NCI-H446 treated with DMSO at 0.1 percent for 48 hours (cell line): ENCODE measurements at places on chromosomes 11 and 22.

DNA sequence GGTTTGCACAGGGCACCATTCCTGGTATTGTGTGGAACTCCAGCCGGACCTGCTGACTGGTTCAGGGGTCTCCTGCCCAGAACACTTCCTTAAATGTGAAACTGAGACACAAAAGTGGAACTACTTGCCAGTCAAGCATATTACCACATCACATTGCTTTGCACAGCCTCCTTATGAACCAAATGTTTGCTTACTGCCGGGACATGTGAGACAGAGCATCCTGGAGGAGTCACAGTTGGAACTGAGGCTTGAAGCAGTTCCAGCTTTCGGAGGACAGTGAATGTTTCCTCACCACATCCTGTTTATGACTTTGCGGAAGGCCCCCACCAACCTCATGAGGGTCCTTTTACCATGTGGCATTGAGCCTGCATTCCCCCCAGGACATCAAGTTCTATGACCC lies 105.8 kb upstream of the ARHGAP42 start:
- no peak for DNase-seq

- DNase-seq = no peak
Observed at GRCh38 chr11:128690665-128691101, 3.2 kb upstream of the FLI1 start.

GRCh38 chr11:111604392-111605009 lies 2.3 kb downstream of the SIK2 start:
- DNase-seq = peak; percentile 61

- no peak for DNase-seq
Observed at GRCh38 chr11:12185914-12186313, 75.5 kb downstream of the MICAL2 start.

GRCh38 chr22:33706100-33706499 lies 214.2 kb downstream of the LARGE1 start:
- no peak for DNase-seq

- DNase-seq = no peak
Observed at GRCh38 chr11:45079075-45079444, 67.4 kb upstream of the PRDM11 start.

DNA sequence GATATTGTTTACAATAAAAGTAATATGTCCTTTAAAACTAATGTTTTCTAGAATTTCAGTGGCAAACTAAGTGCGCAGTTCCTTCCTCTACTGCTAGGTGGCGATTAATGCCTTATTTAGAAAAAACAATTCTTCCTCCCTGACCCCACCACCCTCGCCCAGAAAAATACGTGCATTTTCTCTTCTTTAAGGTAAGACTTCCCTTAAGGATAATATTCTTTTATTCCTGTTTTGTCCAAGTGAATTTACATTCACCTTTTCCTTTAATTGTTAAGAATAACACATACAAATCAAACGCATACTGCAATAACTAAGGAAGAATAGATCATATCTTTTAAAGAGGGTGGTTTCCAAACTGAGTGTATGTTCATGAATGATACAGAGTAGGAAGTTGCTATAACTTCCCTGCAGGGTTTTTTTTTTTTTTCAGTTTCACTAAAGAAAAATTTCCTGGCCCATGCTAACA lies 17.0 kb upstream of the PSMA1 start:
- DNase-seq = peak; percentile 42
